ENCODE measurements at places on chromosomes 5 and 9.

DNA sequence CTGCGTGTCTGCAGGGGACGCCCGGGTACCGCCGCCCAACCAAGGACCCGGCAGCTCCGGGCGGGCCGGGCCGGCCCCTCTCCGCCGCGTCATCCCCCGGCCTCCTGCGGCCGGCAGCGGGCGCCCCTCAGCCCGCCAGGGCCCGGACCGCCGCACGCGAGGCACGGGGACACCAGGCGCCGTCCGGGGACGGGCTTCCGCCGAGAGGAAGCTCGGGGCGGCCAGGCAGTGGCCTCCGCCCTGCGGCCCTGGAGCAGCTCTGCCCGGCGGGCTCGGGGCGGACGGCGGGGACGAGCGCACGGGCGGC, 373 bp downstream of the FBXW5 start:
- no peak for DNase-seq

DNA sequence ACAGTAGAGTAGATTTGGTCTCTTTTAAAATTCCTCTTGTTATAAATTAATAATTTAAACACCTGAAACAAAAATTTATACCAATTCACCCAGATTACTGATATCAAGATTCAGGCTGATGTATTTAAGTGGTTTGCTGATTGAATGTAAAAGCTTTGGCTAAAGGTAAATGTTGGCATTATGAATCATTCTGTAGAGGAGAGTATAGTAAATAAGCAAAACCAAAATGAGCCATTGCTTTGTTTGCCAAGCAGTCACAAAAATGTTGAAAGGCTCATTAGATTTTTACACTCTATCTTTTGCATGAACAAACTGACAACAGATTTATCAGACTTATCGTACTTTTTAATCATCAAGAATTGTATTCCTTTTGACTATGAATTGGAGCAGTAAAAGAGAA, 332.6 kb downstream of the FAM170A start:
- DNase-seq: no peak

GRCh38 chr9:20002011-20002410, 213.2 kb upstream of the SLC24A2 start:
- DNase-seq: no peak

GRCh38 chr5:146073239-146073900, 32.0 kb downstream of the PLAC8L1 start:
- no peak for DNase-seq

DNA sequence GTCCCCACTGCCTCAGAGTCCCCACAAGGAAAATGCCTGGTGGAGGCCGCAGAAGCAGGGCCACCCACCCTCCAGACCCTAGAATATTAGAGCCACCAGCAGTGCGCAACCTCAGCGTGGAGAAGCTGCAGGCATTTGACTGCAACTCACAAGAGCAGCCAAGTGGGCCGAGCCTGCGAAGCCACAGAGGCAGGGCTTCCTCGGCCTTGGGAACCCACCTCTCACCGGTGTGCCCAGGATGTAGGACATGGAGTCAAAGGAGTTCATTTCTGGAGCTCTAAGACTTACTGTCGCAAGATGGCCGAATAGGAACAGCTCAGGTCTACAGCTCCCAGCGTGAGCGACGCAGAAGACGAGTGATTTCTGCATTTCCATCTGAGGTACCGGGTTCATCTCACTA, 397.9 kb upstream of the PIK3R1 start:
- DNase-seq: no peak
